ENCODE measurements at places on chromosomes 16 and 17.

- DNase-seq = no peak
Observed at GRCh38 chr17:49280061-49280460, 49.5 kb upstream of the PHOSPHO1 start.

GRCh38 chr16:69367980-69368379 is 16.4 kb upstream of the TMED6 start:
- DNase-seq = no peak

DNA sequence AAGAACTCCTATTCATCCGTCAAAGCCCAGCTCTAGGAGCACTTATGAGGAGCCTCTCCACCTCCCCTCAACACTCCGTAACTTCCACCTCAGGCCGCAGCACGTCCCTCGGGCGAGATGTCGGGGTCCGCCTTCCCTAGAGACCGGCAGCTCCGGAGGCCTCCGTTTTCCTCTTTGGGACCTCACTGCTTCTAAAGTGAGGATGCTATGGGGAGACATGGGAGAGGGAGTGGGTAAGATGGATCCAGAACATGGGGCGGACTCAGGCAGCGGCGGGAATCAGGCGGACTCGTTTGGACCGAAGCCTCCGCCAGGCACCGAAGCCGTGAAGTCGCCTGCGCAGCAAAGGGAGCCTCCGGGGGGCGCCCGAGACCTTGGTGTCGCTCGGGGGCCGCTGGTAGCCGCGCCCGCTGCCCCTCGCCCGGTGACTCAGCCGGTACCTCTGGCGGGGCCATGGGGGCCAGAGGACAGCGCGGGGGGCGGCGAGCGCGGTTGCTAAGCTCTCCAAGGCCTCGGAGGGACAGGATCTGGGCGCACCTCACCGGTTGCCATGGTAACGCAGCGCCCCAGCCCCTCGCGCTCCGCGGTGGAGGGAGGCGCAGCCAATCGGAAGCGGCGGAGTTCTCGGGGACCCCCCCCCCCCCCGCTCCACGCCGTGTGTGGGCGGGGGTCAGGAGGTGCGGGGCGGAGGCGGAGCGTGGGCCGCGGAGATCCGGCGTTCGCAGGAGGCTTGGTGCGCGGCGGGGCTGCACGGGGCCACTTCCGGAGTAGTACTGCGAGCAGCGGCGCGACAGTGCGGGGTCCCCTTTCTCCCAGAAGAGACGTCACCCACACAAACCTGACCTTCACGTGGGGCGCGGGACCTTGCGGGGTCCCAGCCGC is 1.3 kb upstream of the HIC1 start:
- DNase-seq = peak; percentile 88

GRCh38 chr17:7279448-7279847 is 2.1 kb upstream of the SLC2A4 start:
- DNase-seq = no peak

GRCh38 chr17:79917902-79918484 is 78.8 kb upstream of the CBX4 start:
- no peak for DNase-seq

GRCh38 chr16:56116577-56116964 is 74.7 kb upstream of the GNAO1 start:
- DNase-seq = no peak

DNA sequence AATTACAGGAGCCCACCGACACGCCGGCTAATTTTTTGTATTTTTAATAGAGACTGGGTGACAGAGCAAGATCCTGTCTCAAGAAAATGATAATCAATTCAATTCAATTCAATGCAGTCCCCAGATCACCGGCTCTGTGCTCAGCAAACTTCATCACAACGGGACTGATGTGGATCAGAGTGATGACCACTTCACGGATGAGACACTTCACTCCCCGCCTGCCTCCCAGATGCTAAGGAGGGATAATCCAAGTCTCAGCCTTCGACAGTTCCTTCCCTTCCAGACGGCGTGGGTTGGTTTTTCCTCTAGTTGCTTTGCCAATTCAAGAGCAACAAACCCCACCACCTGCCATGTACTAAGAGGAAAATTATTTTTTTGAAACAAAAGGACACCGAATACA is 93.8 kb downstream of the ZDHHC7 start:
- DNase-seq = no peak

- DNase-seq = no peak
Observed at GRCh38 chr17:8473451-8474192, 37.9 kb downstream of the NDEL1 start.

DNA sequence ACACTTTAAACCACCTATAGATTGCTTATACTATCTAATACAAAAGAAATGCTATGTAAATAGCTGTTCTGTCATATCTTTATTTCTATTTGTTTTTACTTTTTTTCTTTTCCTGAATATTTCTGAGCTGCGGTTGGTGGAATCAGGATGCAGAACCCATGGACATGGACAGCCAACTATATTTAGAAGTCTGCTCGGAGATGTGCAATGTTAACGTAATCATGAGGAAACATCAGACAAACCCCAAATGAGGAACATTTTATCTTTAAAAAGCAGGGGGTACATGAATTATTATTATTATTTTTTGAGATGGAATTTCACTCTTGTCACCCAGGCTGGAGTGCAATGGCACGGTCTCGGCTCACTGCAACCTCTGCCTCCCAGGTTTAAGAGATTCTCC is 31.4 kb upstream of the GHDC start:
- DNase-seq = no peak

- DNase-seq = no peak
Observed at GRCh38 chr16:26386096-26386495, 680.6 kb upstream of the C16orf82 start.

DNA sequence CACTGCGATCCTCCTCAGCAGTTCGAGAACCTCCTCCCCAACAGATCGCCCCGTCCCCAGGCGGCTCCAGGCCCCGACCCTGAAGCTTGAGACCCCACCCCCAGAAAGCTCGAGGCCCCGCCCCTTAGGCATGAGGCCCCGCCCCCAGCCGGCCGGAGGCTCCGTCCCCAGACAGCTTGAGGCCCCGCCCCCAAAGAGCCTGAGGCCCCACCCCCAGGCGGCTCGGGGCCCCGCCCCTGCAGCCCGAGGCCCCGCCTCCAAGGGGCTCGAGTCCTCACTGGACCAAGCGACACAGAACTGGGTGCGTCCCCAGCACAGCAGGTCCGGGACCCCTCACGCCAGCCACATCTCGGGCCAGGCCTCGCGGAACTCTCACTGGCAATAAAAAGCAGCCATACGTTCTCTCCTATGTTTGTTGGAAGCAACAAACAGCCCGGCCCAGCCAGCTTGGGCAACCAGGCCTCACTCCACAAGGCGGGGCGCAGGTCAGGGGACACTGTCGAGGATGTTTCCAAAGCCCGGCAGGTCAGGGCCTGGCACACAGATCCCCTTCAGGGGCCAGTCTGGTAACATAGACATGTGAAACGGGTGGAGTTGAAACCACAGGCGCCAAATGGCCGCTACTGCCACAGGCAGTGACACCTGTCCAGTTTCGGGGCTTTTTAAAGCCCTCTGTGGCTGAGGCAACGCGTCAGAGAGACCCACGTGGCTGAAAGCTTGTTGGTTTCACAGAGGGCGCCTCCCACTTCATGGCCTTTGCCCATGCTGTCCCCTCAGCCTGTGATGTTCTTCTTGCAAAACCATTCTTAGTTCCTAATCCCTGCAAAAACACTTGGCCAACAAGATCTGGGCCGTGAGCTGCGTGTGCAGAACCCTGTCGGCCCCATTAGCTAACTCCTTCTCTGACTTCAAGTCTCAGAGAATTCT is 224.2 kb downstream of the PARN start:
- DNase-seq = peak; percentile 35

DNA sequence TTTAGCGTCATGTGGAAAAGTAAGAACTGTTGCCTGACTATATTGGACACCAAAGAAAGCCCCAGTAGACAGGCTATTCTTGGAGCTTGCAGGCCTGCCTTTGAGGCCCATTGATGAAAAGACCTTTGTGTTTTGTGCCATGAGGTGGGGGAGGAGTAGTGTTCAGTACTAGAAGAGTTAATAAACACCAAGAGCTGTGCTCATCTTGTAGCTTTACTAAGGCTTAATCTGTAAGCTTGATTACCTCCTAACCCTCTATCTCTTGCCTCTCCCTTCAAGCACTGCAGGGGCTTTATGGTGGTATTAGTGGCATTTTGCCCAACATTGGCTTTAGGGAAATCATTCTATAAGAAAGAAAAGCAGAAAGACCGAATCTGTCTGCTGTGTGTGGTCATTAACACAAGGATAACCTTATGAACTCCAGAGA is 220.2 kb upstream of the TBX2 start:
- no peak for DNase-seq

DNA sequence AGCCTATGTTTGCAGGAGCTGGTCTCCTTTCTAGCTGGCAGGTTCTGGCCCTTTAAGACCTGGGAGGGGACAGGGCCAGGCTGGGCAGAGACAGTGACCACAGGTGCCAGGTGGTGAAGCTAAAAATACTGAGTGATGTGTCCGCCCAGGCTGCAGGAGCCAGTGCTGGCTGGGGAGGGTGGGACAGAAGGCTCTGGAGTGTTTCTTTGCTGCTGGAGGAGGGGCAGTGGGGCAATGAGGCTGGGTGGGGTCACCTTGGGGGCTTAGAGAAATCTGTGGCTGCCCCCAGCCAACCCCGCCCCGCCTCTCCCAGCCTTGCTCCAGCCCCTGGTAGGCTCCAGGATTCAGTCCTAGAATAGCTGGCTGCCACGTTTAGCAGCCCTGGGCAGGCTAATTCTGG is 30.4 kb upstream of the SBK1 start:
- DNase-seq = no peak

- DNase-seq = no peak
Observed at GRCh38 chr17:82936768-82937171, 96.9 kb upstream of the ZNF750 start.
